ENCODE measurements at places on chromosomes 4 and X.

- no peak for DNase-seq
These were observed 3.6 kb downstream of the USP46 start for GRCh38 chr4:52655506-52655905.

DNA sequence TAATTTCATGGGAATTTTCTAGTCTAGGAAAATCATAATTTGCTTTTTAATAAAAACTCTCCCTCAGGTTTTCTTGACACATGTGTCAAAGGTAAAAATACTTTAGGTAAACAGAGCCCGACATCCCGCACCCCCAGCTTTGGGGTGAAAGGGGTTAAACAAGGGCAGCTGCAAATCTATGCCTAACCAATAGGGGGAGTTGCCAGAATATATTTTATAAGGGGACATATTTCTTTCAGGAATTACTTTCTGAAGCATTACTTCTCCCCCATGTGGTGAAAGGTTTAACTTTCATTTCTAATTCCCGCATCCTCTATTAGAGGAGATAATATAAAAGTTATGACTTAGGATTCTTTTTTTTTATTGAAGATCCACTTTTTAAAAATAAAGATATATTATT, 53.9 kb upstream of the HEPH start:
- DNase-seq = no peak

DNA sequence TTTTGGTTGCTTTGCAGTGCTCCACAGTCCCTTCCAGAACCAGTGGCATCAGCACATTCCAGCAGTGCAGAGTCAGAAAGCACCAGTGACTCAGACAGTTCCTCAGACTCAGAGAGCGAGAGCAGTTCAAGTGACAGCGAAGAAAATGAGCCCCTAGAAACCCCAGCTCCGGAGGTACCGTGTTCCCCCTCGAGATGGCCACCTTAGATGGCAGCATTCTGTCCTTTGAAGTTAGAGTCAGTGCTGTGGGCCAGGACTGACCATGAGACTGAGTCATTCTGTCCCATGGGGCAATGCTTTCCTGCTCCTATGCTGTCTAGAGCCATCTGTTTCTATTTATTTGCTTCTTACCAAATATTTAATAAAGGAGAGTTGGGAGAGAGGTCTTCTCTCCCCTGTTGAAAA, 112.3 kb downstream of the KLHL8 start:
- no peak for DNase-seq

DNA sequence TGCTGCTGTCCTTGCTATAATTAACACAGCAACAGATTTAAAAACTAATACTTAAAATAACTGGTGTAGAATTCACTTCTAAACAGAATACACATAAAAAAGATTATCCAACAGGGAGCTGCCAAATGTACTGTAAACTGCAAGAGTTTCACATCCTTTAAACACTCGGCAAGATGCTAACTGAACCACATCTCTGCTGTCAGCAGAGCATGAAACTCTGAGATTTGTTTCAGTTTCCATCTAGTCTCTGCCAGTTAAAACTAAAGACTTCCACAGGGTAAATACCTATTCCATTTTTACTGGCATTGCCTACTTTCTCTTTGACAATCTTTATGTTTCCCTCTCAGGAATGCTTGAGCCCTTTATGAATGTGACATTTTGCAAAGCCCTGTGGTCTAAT, 127.7 kb downstream of the SLC7A11 start:
- no peak for DNase-seq

- DNase-seq = no peak
These were observed 134.4 kb downstream of the RASL11B start for GRCh38 chr4:52996261-52997131.

GRCh38 chr4:2042204-2042946, 16.8 kb upstream of the NAT8L start:
- no peak for DNase-seq

DNA sequence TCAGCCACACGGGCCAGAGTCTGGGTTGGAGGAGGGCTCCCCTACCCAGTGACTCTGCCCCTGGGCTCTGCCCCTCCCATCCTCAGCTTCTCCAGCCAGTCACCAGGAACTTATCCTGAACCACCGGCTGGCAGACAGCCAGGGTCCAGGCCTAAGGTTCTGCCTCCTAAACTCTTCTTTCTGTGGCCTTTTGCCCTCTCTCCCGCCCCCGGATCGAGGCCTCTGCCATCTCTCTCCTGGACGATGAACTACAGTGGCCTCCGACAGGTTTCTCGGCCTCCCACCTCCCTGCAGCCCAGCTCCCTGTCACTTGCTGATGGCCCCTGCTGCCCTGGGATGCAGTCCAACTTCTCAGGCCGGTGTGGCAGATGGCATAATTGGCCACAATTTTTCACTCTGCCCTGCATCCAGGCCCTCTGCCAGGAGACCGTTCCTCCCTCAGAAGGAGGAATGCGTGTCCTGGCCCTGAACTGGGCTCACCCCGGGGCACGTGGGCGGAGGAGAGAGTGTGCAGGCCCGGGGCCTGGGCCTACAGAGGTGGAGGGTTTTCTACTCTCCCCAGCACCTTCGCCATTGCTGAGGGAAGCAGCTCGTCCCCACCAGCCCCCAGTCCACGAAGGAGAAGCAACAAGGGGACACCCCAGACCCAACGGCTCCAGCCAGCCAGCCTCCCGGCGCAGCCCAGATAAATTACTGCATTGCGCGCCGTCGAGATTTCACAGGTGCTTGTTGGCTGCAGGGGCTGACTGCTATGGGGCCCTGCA, 81.9 kb upstream of the LRPAP1 start:
- DNase-seq = no peak

GRCh38 chr4:7194251-7195140, 2.2 kb downstream of the SORCS2 start:
- peak; percentile 27 for DNase-seq

DNA sequence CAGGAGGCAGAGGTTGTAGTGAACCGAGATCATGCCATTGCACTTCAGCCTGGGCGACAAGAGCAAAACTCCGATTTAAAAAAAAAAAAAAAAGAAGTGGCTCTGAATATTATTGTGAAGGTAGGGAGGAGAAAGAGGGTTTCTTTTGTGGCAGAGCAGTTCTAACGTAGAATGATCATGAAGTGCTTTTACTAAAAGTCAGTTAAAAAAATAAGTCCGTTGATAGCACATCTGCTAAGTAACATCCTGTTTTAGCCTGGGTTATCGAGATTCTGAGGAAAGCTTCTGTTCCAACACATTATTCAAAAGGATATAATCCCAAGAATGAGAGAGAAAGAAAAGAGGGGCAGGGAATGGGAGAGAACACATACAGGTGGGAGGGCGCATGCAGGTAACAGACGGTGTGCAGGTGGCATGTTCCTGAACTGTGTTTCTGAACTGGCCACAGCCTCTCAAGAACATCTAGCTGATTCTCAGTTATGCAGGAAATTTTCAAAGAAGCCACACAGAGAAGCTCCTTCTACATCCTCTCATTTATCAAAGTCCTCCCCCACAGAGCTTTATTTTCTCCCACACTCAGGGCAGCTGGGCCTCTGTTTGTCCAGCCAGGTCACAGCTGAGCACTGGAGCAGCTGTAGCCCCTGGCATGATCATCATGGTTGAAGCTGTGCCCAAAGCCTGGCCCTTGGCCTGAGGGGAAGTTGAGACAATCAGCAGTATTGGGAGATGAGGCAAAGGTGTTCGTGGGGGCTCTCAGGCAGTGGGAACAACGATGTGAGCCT, 342.3 kb downstream of the ZNF674 start:
- no peak for DNase-seq

DNA sequence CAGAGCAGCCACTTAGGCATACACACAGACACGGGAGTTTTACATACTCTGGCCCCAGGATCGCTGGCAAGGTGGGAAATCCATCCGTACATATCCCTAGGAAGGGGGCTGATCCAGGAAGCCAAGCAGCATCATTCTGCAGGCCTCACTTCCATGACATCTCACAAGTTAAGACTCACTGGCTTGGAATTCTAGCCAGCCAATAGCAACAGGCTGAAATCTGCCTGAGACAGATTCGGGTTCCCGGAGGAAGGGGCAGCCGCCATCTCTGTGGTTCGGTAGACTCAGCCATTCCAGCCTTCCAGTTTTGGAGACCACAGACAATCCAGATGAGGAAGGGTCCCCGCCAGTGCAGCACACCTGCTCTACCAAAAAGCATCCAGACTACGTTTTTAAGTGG, 31.3 kb downstream of the SOWAHB start:
- no peak for DNase-seq

DNA sequence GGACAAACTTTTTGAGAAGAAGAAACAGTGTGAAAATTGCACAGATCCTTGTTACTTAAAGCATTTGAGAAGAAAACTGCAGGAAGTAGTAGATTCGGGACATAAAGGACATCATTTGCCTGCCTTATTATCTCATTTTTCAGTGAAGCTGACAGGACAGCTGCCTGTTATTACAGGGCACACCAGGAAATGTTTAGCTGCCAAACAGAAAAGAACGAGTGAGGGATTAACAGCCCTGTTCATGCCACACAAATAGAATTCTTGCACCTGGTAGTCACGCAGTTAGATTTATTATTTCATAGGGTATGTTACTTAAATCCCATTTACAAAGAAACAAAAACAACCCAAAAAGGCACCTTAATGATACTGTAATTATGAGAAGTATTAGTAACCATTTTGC, 100.6 kb downstream of the CHIC2 start:
- no peak for DNase-seq

- DNase-seq = no peak
These were observed 20.3 kb downstream of the SHISA3 start for GRCh38 chr4:42417550-42417949.

- no peak for DNase-seq
These were observed 54.3 kb upstream of the CAMK2D start for GRCh38 chr4:113815826-113816225.

- no peak for DNase-seq
These were observed 2.5 kb upstream of the DGAT2L6 start for GRCh38 chrX:70174754-70175153.

DNA sequence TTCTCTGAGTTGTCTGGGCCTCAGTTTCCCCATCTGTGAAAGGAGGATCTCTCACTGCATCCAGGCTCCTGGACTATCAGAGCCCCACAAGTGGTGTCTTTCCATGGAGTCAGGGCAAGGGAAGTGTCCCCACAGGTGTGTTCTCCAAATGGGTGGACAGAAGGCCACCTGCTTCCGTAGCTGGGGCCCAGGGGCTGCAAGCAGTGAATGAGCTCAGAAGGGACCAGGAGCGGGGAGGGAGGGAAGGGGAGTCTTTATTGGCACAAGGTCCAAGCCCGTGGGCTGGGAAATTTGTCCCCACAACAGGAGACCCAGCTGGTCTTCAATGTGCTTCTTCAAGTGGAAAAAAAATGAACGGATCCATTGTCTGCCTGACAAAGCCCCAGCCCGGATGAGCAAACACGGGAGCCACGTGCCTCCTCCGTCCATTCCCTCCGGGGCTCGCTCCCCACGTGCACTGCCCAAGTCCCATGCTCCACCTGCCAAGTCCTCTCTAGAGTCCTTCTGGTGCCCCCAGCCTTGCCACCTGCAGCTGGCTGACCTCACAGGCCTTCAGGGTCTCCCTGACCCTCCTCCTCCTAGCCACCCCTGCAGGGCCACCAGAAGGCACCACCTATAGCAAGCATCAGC, 72.0 kb downstream of the JAKMIP1 start:
- DNase-seq = no peak
